Activated T-cell treated with anti-CD3 and anti-CD28 coated beads, Interleukin-2, amount 50 U/mL, for 4 hours (primary cell): ENCODE measurements at places on chromosomes 1 and 21.

DNA sequence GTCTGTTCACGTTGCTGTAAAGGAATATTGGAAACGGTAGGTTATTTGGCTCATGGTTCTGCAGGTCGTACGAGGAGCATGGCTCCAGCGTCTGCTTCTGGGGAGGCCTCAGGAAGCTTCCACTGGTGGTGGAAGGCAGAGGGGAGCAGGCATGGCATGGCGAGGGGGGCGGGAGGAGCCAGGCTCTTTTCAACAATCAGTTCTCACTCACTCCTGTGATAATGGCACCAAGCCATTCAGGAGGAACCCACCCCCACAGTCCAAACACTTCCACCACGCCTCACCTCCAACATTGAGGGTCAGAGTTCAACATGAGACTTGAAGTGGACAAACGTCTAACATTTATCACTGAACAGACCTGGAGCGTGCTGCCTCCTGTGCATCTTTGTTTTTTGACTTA is 141.2 kb downstream of the PGBD5 start:
- no peak for DNase-seq

DNA sequence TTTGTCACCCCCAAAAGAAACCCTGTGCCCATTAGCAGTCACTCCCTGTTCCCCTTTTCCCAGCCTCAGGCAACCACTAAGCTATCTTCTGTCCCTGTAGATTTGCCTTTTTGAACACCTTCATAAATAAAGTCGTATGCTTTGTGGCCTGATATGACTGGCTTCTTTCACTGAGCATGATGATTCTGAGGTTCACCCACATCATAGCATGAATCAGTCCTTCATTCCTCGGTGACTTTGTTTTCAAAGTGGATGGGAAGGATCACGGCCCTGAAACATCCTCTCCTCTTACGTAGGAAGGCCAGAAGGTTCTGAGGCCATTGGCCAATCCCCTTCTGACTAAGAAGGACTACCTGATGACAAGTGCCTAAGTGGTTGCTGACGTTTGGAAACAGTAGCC is 39.1 kb downstream of the NIPAL3 start:
- no peak for DNase-seq

GRCh38 chr1:59076612-59077011 is 220.3 kb upstream of the FGGY start:
- no peak for DNase-seq

- no peak for DNase-seq
Measured at GRCh38 chr1:7002728-7003127, 217.5 kb downstream of the CAMTA1 start.

DNA sequence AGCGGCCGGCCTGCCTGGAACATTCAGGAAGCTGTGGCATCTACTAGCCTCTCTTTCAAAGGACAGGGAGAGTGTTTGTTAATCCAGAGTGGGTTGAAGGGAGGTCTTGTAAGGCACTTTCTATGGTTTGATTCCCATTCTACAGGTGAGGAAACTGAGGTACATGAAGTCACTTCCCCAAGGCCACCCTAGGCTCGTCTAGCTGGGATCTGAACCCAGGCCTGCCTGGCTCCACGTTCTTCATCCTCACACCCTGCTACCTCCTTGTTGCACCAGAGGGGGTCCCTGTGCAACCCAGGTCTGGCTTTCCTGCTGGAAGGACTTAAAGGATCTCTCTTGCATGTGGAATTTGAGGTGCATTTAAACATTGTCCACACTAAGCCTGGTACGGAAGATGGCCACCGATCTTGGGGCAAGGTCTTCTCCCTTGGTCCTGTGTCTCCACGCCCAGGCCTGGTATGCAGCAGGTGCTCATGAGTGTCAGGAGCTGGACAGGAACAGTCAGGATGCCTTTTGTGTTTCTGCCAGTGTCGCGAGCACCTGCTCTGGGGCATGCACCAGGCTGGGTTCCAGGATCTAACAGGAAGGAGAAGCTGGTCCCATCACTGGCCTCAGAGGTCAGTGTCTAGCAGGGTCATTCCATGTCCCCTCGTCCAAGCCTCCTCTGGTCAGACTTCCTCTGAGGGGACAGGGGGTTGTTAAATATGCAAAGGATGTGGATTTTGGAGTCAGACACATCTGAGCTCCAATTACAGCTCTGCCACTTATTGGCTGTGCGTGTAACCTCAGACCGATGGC is 103.2 kb upstream of the RUNX3 start:
- DNase-seq, result no peak

DNA sequence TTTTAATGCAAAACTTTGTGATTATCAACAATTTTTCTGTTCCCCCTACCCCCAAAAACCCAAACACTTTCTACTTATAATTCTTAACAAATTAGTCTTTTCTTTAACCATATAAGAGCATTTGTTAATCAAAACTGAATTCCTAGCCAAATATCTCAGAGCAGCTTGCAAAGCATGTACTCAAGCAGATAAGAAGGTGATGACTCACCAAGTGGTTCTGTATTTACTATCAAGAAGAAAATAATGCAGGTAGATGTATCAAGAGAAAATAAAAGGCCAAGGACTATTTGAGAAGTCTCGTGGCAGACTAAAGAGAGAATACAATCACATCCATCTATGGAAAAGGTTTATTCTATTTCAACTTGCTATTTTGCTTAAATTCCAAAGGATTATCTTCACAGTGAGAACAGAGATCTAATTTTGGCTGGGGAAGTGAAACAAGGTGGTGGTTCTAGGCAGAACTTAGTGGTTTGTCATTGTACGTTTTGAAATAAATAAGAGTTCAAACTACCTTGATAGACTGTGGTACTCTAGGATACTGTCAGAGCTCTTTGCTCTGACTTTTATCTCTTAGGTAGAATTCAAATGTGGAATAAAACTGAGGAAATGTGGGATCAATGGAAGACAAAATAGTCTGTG is 94.7 kb upstream of the NRIP1 start:
- DNase-seq, result no peak

DNA sequence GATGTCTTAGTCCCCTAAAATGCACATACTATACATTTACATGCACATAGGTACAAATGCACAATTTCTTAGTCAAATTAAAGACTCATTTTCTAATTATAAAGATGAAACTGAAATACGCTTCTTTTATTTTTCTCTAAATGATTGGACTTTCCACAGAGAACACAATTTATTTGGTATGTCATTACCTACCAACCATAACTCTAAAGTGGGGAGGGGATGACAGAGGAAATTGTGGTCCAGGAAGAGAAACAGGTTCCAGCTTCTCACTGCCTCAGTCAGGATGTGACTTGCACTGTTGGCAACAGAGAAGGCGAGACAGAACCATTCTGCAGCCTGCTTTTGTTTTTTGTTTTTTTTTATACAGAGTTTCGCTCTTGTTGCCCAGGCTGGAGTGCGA is 1189.2 kb downstream of the PLA2G4A start:
- DNase-seq, result no peak

- DNase-seq, result no peak
Measured at GRCh38 chr1:7007902-7008301, 222.6 kb downstream of the CAMTA1 start.

DNA sequence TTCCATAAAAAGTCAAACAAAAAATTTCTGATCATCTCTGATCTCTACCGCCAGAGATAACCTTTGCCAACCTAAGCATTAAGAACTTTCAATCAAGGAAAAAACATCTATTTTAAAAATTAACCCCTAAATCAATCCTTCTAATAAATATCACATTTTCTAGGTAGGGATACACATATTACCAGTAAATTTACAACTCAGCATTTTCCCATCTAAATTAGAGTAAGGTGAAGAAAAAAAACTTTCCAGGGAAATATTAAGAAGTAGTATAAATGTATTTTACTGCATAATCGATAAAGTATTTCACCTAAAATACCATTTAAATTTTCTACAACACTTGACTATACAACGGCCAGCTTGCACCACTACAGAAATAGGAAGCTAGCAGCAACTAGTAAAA is 1.5 kb downstream of the STX6 start:
- DNase-seq, result no peak

DNA sequence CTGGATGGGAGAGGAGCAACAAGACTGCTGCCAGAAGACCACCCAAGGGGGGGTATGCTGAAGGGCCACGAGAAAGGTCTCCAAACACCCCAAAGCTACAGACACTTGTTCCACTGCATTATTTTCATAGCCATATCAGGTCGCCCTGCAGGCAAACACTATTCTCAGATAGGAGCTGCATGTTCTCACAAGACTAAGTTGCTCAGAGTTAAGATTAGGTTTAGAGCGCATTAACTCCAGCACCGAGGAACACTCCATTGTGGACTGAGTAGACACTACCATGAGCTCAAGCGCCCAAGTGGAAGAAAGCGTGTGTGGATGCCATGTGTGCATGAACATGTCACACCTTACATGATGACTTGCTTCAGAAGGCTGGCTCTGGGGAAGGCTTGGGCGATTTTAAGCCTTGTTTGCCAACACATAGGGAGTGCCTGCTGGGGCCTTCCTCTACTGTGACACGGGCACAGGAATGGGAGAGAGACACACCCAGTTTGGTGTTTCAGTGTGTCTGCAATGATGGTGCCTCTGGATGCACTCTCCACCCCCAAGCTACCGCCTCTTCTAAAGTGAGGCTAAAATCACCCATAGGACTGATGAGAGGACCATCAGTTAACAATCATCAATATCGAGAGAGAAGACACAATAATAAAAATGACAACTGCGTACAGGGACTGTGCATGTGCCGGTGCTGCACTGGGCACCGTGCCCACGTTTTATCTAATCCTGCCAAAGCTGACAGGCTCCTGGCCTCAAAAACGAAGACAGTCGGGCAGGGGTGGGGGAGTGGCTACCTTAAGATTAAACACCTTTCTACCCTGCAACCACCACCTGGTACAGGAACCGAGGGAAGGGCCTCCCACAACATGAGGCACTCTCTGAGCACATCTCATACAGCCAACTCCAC is 34.9 kb downstream of the SSBP3 start:
- DNase-seq, result no peak

- DNase-seq, result no peak
Measured at GRCh38 chr1:165068741-165069140, 287.8 kb downstream of the LMX1A start.

GRCh38 chr1:106548726-106549125 is 507.7 kb upstream of the PRMT6 start:
- no peak for DNase-seq

DNA sequence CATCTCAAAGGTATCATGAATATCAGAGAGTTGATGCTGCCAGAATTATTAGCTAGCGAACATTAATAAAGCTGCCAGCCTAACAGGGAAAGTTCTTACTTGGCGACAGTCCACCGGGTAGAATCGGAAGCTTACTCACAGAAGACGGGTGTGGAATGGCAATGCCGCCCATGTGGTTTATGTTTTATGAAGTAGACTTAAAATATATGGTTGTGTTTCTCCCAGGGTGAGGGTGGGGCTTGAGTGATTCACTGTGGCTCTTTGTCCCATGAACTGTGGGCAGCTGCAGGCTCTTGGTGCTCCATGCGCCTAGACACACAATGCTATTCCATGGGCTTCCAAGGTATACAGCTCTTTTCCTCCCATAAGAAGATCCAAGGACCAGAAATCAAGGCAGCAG is 162.7 kb downstream of the PIGK start:
- no peak for DNase-seq

- DNase-seq, result peak; percentile 9
Measured at GRCh38 chr1:171743081-171743870, 1.4 kb upstream of the VAMP4 start.

- no peak for DNase-seq
Measured at GRCh38 chr1:226976276-226976977, 36.3 kb downstream of the COQ8A start.

- no peak for DNase-seq
Measured at GRCh38 chr21:43892984-43893535, 28.0 kb downstream of the AGPAT3 start.

- DNase-seq, result no peak
Measured at GRCh38 chr1:197915862-197916499, 1.2 kb upstream of the LHX9 start.

- DNase-seq, result no peak
Measured at GRCh38 chr1:204723131-204723787, 37.7 kb upstream of the LRRN2 start.

- DNase-seq, result no peak
Measured at GRCh38 chr1:213171711-213172110, 120.7 kb downstream of the RPS6KC1 start.

DNA sequence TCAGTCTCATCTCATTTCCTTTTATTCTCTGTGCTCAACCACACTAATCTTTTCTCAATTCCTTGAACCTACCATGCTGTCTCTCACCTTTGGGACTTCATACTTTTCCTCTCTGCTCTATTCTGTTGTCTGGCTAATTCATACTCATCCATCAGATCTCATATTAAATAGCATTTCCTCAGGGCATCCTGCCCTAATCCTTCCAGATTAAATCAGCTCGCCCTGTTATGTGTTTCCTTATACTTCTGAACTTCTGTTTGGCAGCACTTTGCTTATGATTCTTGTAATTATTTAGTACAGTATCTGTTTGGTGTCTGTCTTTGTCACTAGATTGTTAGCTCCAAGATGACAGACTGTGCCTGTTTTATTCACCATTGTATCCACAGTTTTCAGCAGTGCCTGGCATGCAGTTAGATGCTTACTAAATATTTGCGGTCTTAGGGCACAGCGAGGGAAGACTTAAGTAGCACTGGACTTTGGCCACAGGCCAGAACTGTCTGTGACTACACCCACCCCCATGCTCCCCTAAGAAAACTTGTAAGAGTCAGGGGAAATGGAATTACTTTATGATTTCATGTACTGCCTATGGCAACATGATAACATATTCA is 9.9 kb upstream of the CAP1 start:
- DNase-seq, result no peak

- no peak for DNase-seq
Measured at GRCh38 chr1:223067914-223068313, 75.1 kb downstream of the TLR5 start.

DNA sequence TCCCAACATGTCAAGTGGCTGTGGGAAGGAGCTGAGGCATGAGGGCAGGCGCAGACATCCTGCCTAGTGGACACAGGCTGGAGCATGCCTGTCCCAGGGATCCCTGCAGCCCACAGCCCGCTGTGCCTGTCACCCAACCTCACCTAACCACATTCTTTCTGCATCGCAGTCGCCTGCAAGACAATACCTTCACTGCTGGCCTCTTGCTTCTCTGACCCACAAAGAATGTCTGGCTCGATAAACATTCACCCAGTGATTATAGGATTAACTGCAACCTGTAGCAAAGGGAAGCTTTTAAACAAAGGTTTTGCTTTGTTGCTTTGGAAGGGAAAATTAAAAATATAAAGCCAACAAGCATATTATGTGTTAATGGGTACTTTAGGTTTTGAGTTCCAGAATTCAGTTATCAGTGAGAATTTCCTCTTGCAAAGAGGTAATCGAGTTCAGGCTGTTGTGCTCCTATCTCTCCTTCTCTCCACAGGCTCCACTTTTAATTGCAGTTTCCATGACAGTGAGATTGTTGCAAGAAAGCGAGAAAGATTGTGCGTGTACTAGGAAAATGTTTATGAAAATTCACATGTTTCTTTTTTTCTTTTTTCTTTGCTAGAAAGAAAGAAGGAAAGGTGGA is 40.0 kb upstream of the ZNF648 start:
- DNase-seq, result no peak

GRCh38 chr1:89041119-89041641 is 18.5 kb upstream of the GBP3 start:
- no peak for DNase-seq

DNA sequence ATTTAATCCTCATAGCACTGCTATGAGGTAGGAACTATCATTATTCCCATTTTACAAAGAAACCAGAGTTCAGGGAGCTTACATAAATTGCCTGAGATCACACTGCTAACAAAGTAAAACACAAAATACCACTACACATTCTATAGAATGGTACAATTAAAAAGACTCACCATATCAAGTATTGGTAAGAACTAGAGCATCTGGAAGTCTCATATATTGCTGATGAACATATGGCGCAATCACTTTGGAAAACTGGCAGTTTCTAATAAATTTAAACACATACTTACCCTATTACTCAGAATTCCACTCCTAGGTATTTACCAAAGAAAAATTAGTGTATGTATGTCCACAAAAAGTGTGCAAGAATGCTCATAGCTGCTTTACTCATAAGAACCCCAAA is 261.5 kb downstream of the RRAGC start:
- no peak for DNase-seq
